EH (cell line): ENCODE measurements at places on chromosomes 1 and 21.
A peak's percentile ranks its signal among the peaks of the same experiment; 100 is the strongest.

DNA sequence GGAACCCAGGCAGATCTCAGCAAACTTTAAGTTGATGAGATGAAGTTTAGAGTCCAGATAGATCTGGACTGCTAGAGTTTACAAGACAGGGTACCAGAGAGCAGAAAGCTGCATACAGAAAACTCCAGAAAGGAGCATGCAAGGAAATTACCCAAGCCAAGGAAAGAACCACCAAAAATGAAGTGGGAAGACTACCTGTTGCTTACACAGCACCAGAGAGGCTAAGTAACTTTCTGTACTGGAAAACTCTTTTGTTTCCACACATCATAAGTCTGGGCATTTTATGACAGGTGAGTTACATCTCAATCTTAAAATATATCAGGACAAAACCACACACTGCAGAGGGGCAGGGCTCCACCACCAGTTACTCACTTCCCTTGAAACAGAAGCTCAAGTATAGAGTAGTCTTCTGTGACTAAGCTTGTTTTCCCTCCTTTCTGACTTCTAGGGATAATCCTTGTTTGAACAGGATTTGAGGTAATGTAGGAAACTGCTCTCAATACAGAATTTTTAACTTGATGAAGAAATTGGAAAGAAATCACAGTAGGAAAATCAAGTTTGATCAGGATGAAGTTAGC lies 17.4 kb upstream of the GJA9 start:
- no peak for DNase-seq

DNA sequence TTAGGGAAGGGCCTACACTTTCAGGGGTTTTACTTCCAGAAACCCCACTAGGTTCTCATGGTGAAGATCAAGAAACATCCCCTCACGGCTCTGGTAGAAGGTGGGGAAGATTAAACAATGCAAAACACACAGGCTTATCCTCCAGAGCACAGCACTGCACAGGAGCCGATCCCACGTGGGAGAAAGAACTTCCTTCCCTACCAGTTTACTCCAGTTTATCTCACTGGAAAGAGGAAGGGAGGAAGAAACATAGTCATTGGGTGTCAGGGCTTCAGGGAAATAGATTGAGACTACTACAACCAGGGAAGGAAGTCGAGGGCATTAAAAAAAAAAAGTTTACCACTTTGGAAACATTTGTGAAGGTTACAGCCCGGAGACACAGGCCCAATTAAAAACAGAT lies 164.4 kb downstream of the NTPCR start:
- DNase-seq = no peak

DNA sequence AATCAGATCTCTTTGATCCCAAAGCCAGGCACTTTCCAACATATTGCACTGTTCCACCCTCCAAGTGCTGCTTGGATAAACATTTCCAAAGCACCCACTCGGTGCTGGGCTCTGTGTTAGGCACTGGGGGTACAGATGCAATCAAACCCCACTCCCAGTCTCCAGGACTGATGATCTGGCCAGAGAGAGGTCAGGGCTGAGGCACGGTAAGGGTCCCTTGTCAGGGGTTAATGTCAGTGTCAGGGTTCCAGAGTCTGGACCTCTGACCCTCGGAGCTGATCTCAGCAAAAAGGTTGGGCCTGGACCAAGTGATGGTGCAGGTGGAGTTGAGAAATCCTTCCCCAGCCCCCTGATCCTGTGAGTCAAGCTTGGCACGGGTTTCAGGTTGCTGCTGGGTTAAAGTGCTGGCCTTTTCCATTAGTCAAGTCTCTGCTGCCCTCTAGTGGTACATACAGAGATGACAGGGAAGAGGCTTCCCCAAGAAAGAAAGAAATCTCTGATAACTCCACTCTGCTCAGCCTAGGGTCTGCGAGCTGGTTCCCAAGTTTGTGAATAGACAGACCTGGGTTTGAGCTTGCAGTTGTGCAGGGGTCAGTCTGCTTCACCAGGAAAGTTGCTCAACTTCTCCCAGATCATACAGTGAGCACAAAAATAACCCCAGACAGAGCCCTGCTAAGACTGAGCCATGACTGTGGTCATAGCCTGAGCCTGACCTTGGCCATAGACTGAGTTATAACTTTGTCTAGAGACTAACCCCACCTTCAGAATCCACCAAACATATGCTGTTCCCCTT lies 74.6 kb downstream of the DMRTA2 start:
- DNase-seq = peak; percentile 69

DNA sequence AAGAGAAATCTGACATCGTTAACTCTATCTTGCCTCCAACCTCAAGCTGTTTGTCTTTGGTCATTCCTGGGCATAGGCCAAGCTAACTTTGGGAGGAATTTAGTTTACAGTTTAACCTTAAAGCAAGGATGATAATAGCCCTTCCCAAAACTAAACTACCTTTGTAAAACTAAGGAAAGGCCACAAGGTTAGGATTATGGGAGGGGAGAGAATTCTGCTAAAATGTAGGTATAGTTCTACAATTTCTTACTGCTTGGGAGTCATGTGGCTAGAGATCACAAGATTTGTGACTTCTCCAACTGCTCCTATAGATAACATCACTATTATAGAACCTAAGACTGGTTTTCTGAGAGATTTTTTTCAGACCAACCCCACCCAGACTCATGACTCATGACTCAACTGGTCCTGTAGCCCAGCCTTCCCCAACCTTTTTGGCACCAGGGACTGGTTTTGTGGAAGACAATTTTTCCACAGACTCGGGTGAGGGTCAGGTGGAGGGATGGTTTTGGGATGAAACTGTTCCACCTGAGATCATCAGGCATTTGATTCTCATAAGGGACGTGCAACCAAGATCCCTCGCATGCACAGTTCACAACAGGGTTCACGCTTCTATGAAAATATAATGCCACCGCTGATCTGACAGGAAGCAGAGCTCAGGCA lies 70.7 kb upstream of the MUTYH start:
- DNase-seq = peak; percentile 17

GRCh38 chr1:208520438-208521099 lies 276.4 kb upstream of the PLXNA2 start:
- peak; percentile 52 for DNase-seq

- peak; percentile 77 for DNase-seq
These were observed 685 bp downstream of the UBAP2L start for GRCh38 chr1:154221278-154222001.

DNA sequence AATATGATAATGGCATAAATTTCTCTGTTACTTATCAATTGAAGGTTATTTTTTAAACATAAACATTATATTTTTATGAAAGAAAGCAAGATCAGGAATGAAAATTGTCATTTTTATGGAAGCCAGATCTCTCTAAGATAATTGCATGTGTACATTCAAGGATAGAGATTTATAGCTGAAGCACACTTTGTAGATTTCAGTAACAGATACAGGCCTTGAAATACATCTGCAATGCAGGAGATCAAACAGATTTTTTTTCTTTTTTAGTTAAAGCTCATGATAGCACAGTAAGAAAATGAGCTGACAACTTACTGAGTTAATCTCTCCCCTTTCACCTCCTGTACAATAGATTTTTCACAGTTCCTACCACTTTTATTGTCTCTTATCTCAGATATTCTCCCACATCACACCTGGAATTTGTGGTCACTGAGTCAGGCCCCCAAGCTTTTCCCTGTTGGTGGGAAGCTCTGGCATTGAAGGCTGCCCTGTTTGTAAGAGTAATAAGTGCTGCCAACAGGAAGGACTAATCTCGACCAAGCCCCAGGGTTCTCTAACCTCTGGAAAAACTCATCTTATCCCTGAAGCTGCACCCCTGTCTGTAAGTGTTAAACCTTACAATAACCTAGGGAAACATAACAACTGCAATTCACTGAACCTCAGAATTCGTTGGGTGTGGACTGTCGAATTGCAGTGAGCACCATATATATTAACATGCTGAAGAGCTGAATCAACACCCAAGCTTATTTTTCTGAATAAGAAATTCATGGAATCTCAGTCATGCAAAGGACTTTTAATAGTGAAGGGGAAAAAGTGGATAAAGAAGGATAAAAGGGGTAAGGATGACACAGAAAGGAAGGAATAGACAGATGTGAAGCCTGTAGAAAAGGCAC lies 599.0 kb downstream of the LMO4 start:
- no peak for DNase-seq

DNA sequence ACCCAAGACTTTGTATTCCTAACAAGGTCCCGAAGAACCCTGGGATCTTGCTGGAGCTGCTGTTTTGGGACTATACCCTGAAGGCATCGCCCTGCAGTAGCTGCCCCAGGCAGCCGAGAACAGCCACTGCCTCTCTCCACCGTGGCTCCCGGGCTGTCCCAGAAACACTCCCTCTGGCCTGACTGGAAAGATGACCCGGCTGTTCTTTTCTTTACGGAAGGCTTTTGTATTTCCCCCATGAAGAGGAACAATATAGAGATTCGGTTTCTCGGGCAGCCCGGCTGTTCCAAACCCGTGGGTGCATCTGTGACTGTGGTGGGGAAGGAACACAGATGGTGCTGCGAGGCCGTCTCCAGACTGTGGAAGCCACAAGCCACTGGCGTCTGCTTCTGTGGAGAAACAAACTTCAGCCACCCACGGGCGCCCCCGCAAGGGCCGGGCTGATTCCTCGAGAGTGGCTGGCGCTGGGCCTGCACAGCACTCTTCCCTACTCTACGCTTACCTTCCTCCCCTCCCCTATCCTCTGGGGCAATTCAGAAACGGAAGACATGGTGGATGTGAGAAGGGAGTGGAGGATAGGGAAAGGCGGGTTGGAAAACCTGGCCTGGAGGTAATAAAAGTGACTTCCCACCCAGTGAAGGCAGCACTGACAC lies 33.7 kb upstream of the VASH2 start:
- peak; percentile 10 for DNase-seq

DNA sequence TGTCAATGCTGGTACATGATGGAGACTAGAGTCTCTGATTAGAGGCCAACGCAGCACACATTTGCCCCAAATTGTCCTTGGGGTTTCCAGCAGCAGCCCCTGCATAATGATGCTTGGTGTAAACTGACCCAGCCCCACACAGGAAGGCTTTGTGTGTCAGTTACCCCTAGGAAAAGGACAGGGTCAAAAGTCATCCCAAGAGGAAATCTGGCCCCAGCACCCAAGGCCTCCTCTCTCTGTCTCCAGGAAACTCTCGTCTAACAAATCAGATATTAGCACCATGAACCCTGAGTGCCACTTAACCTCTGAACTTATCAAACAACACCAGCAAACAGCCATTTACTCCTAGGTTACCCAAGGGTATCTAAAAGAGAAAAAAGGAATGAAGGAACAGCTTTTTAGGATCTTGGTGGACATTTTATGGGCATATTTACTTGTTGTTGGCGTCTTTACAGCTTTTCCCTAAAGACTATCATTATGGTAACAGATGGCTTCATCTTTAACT lies 84.5 kb downstream of the PSMG1 start:
- DNase-seq = no peak

DNA sequence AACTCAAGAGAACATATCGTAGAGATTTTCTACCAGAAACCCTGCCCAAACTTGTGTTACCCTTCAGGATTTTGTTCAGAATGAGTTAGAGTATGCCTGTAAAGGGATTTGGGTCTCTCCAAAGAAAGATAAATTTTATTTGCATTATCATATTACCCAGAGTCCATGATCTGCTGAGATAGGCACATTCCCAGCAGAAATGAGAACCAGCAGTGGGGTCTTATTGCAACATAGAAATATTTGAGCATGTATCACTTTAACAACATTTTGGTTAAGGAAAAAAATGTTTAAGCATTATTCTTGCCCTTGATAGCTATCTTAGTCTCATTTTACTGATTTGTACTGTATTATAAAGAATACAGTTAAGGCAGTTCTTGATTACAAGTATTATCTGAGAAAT lies 10.6 kb downstream of the VCAM1 start:
- peak; percentile 67 for DNase-seq

GRCh38 chr1:225735252-225736149 lies 42.1 kb upstream of the SRP9 start:
- peak; percentile 98 for DNase-seq
